Stimulated activated naive B cell treated with anti-CD40 and anti-IgM and Interleukin-4, amounts not matched to agents 10 μg/mL and 1 μg/mL and 100 μg/mL, for 72 hours (primary cell): ENCODE measurements at places on chromosomes 2 and 18.

- H3K4me3 ChIP-seq = no peak overlapping the region
- no peaks in the 10 kb centered on the region for H3K4me1 ChIP-seq
- no peak overlapping the region for H3K27ac ChIP-seq
- no peaks in the 10 kb centered on the region for H3K27me3 ChIP-seq
- H3K36me3 ChIP-seq = no peaks in the 10 kb centered on the region
Observed at GRCh38 chr2:29763371-29763770, 158.0 kb downstream of the ALK start.

GRCh38 chr2:139083121-139083520 is 302.9 kb upstream of the NXPH2 start:
- no peaks in the 10 kb centered on the region for H3K4me1 ChIP-seq
- no peaks in the 10 kb centered on the region for H3K36me3 ChIP-seq
- H3K27ac ChIP-seq = no peak overlapping the region
- no peak overlapping the region for H3K4me3 ChIP-seq

- H3K27me3 ChIP-seq = no peaks in the 10 kb centered on the region
- H3K36me3 ChIP-seq = no peaks in the 10 kb centered on the region
- no peak overlapping the region for H3K4me3 ChIP-seq
- no peak for DNase-seq
- no peak overlapping the region for H3K27ac ChIP-seq
Observed at GRCh38 chr2:121213386-121213785, 71.6 kb downstream of the TFCP2L1 start.

DNA sequence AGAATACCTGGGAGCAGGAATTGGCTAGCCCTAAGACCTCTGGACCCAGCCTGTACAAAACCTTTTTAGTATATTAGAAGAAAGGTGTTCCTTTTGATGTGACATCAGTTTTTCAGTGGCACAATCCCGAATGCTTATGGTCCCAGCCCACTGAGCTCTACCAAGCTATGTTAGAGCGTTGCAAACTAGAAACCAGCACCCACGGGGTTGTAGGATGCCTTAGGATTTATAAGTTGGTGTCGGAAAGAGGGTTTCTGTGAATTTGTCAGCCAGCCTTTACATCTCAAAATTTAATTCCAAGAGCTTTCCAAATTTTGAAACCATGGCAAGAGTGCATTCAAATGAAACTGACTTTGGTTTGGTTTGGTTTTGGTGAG is 499 bp upstream of the LMAN1 start:
- H3K36me3 ChIP-seq = peaks cover 6% of the 10 kb centered on the region
- no peak overlapping the region for H3K27ac ChIP-seq
- H3K27me3 ChIP-seq = no peaks in the 10 kb centered on the region
- H3K4me1 ChIP-seq = peaks cover 9% of the 10 kb centered on the region
- H3K4me3 ChIP-seq = peak overlapping the region; percentile 62

- peaks cover 35% of the 10 kb centered on the region for H3K4me1 ChIP-seq
- peak overlapping the region; percentile 53 for H3K4me3 ChIP-seq
- H3K36me3 ChIP-seq = peaks cover 38% of the 10 kb centered on the region
- no peak for DNase-seq
- no peak overlapping the region for H3K27ac ChIP-seq
Observed at GRCh38 chr2:238063414-238064189, 2.8 kb downstream of the SCLY start.

DNA sequence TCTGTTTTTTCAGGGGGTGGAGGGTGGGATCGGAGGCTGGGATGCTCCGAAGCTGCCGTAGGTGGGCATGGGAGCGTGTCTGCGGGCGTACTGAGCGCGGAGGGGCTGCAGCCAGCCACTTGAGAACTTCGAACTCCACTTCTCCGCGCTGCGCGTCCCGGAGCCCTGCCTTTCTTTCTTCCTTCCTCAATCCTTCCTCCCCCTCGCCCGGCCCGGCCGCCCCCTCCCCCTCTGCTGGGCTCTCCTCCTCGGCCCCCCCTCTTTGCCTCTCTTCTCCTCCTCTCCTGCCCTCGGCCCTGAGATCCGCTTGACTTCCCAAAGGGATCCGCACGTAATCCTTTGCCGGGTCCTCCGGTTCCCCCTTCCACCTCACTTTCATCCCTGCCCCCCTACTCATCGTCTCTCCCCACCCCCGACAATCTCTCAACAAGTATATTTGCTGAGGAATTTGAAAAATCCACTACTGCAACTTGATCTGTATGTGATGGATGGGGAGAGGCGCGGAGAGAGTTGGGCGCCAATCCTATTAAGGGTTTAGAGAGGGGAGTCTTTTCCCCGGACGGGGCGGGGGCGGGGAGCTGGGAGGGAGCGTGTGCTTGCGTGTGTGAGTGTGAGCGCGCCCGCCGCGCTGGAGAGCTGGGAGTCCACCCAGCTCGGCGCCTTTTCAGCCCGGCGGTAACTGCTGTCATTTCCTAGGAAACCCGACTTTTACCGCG is 1.1 kb downstream of the GLI2 start:
- peak overlapping the region; percentile 40 for H3K4me3 ChIP-seq
- H3K4me1 ChIP-seq = peaks cover 21% of the 10 kb centered on the region
- peaks cover 53% of the 10 kb centered on the region for H3K27me3 ChIP-seq
- no peak for DNase-seq
- H3K27ac ChIP-seq = peak overlapping the region; percentile 39

DNA sequence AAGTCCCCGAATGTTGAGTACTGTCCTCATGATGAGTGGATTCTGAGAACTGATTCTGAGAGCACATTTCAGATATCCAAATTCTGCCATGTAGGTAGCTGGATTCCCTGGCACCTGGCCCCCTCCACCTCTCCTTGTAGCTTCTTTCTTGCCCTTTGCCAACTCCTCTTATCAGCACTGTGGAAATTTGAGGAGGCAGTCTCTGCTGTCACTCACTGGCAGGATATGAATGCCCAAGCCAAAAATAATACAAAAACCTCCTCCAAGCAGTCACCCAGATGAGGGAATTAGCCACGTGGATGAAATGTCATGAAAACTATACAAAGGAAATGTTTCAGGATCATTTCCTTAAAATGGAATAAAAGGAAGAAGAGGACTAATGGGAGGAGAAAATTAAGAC is 276.8 kb downstream of the SETBP1 start:
- peaks cover 27% of the 10 kb centered on the region for H3K4me1 ChIP-seq
- no peaks in the 10 kb centered on the region for H3K27me3 ChIP-seq
- no peak overlapping the region for H3K27ac ChIP-seq
- H3K4me3 ChIP-seq = no peak overlapping the region
- no peak for DNase-seq
- peaks cover 79% of the 10 kb centered on the region for H3K36me3 ChIP-seq

DNA sequence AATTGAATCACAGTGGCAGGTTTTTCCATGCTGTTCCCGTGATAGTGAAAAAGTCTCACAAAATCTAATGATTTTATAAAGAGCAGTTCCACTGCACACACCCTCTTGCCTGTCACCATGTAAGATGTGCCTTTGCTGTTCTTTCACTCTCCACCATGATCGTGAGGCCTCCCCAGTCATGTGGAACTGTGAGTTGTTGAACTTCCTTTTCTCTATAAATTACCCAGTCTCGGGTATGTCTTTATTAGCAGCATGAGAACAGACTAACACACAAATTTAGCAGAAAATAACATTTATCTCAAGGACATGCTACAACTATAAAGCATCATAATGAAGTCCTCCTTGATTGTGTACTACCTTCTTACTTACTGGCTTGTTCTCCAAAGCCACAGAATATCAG is 1526.0 kb downstream of the LRP1B start:
- no peak overlapping the region for H3K4me3 ChIP-seq
- no peak for DNase-seq
- no peaks in the 10 kb centered on the region for H3K36me3 ChIP-seq

DNA sequence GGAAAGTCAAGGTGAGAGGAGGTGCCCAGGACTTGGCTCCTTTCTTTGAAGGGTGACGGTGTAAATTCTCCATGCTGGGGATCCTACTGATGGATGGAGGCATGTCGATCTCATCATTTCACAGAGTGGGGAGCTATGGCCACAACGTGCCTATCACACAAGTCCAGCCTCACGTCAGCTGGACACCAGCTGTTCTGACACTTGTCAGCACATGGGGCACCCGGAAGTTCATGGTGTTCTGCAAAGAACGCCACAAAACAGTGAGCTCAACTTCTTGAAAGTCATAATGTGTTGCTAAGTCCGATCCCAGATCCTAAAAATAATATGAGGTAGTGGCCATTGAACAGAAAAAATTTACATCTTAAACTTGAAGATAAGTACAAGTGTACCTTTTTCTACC is 12.3 kb downstream of the PAX8 start:
- no peak for DNase-seq
- H3K27me3 ChIP-seq = peaks cover 17% of the 10 kb centered on the region
- no peaks in the 10 kb centered on the region for H3K4me1 ChIP-seq
- peaks cover 18% of the 10 kb centered on the region for H3K36me3 ChIP-seq

GRCh38 chr2:189372688-189373257 is 68.5 kb upstream of the WDR75 start:
- H3K27ac ChIP-seq = no peak overlapping the region
- no peak overlapping the region for H3K4me3 ChIP-seq
- peaks cover 8% of the 10 kb centered on the region for H3K27me3 ChIP-seq
- DNase-seq = no peak

- H3K27me3 ChIP-seq = peaks cover 67% of the 10 kb centered on the region
- H3K36me3 ChIP-seq = peaks cover 4% of the 10 kb centered on the region
- no peaks in the 10 kb centered on the region for H3K4me1 ChIP-seq
- H3K27ac ChIP-seq = no peak overlapping the region
Observed at GRCh38 chr2:217206907-217207698, 347.2 kb upstream of the TNP1 start.

DNA sequence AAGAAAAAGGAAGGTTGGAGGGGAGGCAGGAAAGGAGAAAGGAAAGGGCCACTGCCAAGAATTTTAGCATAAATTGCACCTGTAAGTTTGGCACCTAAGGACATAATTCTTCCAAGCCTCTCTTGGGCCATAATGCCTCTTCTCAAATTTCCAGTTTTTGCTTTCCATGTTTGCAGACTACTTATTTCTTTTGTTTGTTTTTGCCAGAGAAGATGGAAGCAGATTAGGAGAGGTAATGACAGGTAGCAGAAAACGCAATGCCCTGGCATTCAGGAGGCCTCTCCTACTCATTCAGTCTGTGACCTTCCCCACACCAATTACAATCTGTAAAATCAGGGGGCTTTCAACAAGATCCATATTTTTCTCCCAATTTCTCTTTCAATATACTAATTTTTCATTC is 56.8 kb downstream of the MRPL33 start:
- H3K36me3 ChIP-seq = peaks cover 46% of the 10 kb centered on the region
- H3K27ac ChIP-seq = no peak overlapping the region
- DNase-seq = no peak
- H3K27me3 ChIP-seq = no peaks in the 10 kb centered on the region

GRCh38 chr2:230939066-230939591 is 14.1 kb upstream of the GPR55 start:
- peaks cover 2% of the 10 kb centered on the region for H3K36me3 ChIP-seq
- DNase-seq = no peak
- H3K27ac ChIP-seq = no peak overlapping the region
- H3K4me1 ChIP-seq = peaks cover 7% of the 10 kb centered on the region

DNA sequence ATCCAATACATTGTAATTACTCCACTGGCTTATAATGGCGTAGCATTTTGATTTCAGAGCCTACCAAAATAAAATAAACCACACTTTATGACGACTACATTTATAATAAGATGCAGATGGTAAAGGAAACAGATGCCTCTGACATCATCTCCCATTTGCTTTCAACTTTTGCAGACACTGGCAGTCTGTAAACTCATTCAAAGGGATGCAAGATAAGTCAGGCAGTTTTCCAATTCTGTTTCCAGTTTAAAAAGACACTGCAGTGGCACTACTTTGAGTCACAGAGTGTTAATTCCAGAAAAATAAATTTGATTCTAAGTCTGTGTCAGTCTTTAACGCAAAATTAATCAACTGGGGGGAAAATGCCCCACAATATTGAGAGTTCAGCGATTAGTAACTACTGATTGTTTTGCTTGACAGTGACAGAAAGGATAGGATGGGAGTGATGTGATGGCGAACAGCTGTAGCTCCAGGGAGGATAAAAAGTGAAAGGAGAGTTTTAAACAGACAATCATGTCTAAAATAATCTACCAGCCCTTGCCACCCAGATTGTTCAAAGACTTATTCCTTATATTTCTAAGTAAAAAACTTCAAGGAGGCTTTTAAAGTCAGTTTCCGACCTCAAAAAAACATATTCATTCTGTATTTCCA is 6.7 kb downstream of the DSEL start:
- no peak for DNase-seq
- no peaks in the 10 kb centered on the region for H3K36me3 ChIP-seq
- H3K4me3 ChIP-seq = no peak overlapping the region
- peaks cover 4% of the 10 kb centered on the region for H3K27me3 ChIP-seq
- no peak overlapping the region for H3K27ac ChIP-seq

DNA sequence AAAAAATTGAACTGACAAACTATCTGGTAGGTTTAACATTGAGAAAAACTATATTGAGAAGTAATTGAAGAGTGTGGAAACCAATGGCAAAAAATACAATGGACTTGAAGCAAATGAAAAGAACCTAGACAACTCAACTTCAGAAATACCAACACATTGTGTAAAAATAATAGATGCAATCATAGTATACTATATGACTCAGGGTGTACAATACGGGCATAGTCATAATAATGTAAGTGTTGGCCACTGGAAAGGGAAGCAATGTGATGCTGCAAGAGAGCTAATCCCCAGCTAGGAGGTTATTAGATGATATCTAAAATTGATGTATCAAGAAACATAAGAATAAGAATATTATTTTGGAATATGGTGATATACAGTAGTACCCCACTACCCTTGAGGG is 45.3 kb downstream of the SMAD7 start:
- H3K36me3 ChIP-seq = peaks cover 22% of the 10 kb centered on the region
- H3K27me3 ChIP-seq = peaks cover 26% of the 10 kb centered on the region
- DNase-seq = no peak
- no peak overlapping the region for H3K4me3 ChIP-seq
- H3K4me1 ChIP-seq = peaks cover 2% of the 10 kb centered on the region

- no peaks in the 10 kb centered on the region for H3K4me1 ChIP-seq
- H3K36me3 ChIP-seq = no peaks in the 10 kb centered on the region
- no peak for DNase-seq
- H3K27me3 ChIP-seq = peaks cover 14% of the 10 kb centered on the region
- no peak overlapping the region for H3K4me3 ChIP-seq
Observed at GRCh38 chr2:240786355-240786841, 33.6 kb downstream of the KIF1A start.

DNA sequence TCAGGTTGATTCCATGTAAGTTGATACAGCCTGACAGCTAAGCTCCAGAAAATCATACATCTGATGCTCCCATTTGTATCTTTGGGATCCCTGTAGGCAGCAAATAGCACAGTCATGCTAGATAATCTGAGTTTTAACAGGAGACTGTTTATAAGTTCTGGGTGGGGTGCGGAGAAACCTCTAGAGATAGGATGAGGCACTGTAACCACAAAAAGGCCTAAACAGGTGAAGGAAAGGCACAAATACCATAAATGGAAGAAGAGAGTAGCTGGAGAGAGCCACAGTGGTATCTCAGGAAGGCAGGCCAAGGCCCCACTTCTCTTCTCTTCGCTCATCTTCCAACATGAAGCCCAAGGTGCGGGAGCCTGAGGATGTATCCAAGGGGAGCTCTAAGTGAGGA is 18.1 kb upstream of the B4GALT6 start:
- no peaks in the 10 kb centered on the region for H3K36me3 ChIP-seq
- no peak for DNase-seq
- H3K27me3 ChIP-seq = no peaks in the 10 kb centered on the region
- no peaks in the 10 kb centered on the region for H3K4me1 ChIP-seq
- H3K27ac ChIP-seq = no peak overlapping the region
- no peak overlapping the region for H3K4me3 ChIP-seq

GRCh38 chr2:26542194-26542455 is 64.2 kb upstream of the OTOF start:
- H3K27ac ChIP-seq = no peak overlapping the region
- H3K4me1 ChIP-seq = no peaks in the 10 kb centered on the region
- H3K4me3 ChIP-seq = no peak overlapping the region
- H3K36me3 ChIP-seq = no peaks in the 10 kb centered on the region
